GM12864 (cell line): ENCODE measurements at places on chromosomes 11 and 22.

GRCh38 chr11:119525180-119525866 is 102.4 kb upstream of the THY1 start:
- DNase-seq, result no peak

GRCh38 chr11:34416766-34417165 is 22.0 kb upstream of the CAT start:
- DNase-seq, result no peak

- DNase-seq, result no peak
These were observed 2.5 kb upstream of the MDK start for GRCh38 chr11:46378811-46379481.

DNA sequence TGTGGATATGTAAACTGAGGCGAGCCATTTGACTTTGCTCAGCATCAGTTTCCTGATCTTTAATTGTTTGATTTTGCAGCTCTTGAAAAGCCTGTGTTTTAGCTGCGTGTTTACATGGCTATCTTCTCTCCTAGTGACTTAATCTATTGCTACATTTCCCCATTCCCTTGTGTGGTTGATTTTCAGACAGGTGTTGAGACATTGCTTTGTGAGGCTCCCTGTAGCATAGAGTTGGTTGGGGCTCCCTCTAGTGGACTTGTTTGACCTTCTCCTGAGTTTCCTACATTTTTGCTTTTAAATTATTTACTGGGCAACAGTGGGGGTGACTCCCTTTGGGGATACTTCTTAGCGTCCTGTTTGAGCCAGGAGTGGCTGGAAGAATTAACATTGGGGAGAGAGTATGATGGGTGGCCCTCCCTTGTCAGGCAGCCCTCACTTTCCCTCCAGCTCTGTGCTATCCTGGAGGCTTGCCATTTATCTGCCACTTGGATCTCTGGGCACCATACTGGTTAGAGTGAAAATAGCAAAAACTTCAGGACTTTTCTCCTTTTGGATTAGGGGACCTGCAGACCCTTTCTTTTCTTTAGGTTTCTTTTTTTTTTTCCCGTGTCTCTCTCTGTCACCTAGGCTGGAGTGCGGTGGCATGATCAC is 9.2 kb upstream of the CBL start:
- DNase-seq, result peak; percentile 59

- DNase-seq, result no peak
These were observed 48.8 kb downstream of the FBLN1 start for GRCh38 chr22:45551310-45552016.

GRCh38 chr11:131447898-131448297 is 77.5 kb downstream of the NTM start:
- no peak for DNase-seq

DNA sequence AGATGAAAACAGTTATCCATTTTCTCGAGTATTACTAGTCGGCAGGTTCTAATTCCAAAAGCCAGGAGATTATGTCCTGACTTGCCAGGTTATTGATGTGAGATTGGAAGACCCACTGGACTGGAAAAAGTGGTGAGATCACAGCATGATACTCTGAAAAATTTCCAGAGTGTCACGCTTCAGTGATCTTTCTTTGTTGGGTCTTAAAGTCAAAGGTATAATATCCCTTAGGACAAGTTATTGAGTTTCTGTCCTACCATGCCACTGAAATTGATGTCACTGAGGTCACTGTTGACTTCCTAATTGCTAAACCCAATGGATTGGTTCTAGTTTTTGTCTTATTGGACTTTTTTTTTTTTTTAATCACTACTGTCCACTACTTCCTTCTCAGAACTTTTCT is 104.5 kb upstream of the GRAMD1B start:
- DNase-seq, result no peak

- DNase-seq, result no peak
These were observed 739 bp downstream of the ZMAT5 start for GRCh38 chr22:29765905-29766631.

DNA sequence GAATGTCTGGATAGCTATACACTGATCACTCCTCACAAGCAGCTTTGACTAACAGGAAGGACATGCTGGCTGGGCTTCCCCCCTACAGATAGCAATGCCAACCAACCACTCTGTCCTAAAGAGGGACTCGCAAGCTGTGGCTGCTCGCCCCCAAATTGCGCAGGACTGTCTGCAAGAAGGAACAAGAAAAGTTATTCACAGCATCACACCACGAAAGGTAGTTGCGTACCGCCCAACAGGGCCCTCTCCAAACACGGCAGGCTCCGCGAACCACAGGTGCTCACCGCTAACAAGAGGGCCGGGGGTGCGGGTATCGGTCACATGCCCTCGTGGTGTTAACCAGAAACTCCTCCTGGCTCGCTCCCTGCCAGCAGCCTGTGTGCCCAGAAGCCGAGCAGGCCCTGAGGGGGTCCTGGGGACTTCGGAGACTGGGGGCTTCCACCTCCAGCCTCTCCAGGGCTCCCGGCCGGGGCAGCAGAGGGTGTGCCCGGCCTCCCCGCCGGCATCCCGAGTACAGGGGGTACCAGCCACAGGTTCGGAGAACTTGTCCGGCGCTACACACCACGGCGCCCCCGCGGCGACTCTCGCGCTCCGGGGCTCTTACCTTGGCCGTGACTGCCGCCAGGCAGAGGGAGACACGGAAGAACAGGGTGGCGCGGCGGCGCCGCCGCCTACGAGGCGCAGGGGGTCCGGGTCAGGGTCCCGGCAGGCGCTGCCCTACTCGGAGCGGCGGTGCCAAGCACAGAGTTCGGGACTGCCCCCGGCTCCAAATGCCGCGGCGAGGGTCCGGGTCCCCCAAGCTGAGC is 682 bp downstream of the LARGE1 start:
- DNase-seq, result no peak

DNA sequence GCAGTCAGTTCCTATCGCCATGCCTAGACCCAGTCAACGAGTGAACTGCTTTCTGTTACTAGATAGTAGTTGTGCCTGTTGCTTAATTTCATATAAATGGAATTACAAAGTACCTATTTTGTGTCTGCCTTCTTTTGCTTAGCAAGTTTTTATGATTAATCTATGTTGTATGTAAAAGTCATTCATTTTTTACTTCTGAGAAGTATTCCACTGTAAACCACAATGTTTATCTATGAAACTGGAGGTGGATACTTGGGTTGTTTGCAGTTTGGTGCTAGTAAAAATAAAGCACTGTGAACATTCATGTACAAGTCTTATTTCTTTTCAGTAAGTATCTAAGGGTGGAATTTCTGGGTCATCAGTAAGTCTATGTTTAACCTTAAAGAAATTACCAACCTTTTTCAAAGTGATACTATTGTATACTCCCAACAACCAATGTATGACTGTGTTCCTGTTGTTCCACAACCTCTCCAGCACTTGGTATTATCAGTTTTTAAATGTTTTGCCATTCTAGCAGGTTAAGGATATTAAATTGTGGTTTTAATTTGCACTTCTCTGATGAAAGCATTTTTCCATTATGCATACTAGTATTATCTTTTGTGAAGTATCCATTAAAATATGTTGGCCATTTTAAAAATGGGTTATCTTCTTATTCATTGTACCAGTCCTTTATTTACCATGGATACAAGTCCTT is 68.2 kb downstream of the DNAJC24 start:
- DNase-seq, result no peak

- no peak for DNase-seq
These were observed 96.9 kb upstream of the ANO1 start for GRCh38 chr11:69981119-69981784.

GRCh38 chr11:46293066-46293465 is 15.6 kb downstream of the CREB3L1 start:
- no peak for DNase-seq

DNA sequence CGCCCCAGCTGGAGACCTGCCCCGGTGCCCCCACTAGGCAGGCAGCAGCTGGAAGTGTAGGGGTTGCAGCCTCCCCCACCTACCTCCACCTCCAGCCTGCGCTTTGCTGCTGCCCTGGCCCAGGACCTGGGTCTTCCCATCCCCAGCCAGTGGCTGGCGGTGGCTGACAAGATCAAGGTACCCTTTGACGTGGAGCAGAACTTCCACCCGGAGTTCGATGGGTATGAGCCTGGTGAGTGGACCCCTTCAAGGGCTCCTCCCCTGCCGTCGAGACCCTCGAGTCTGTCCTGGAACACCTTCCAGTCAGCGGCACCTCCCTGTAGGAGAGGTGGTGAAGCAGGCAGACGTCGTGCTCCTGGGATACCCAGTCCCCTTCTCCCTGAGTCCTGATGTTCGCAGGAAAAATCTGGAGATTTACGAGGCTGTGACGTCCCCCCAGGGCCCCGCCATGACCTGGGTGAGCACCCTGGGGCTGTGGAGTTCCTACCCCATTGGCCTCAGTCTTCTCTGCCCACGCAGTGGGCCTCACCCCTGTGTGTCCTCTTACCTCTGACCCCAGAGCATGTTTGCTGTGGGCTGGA is 4.4 kb downstream of the PGGHG start:
- no peak for DNase-seq

DNA sequence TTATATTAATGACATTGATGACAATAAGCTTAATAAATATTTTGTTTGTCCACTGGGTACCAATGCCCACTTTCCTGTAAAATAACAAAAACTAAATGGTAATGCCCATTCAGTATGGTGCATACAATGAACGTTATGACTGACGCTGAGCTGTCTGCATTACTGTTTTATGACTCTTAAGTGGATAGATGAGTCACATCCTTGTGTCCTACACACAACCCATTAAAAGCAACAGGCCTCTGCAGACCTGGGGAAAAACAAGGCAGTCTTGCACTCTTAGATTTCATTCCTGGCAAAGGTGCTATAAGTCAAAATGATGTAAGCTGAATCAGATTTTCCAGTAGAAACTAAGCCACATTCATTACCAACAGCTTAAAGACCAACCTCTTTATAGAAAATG is 176.3 kb upstream of the TMEM45B start:
- DNase-seq, result no peak

GRCh38 chr11:32610797-32611352 is 27.2 kb downstream of the EIF3M start:
- no peak for DNase-seq

GRCh38 chr22:19942157-19943081 is 801 bp upstream of the TXNRD2 start:
- DNase-seq, result no peak

DNA sequence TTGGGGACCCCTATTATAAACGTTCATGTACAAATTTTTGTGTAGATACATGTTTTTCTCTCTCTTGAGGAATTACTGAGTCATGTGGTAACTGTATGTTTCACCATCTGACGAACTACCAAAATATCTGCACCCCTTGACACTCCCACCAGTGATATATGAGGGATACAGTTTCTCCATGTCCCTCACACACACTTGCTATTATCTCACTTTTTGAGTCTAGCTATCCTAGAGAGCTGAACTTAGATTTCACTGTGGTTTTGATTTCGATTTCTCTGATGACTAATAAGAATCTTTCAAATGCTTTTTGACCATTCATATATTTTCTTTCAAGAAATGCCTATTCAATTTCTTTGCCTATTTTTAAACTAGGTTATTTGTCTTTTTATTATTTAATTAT is 200.2 kb downstream of the PGR start:
- no peak for DNase-seq

DNA sequence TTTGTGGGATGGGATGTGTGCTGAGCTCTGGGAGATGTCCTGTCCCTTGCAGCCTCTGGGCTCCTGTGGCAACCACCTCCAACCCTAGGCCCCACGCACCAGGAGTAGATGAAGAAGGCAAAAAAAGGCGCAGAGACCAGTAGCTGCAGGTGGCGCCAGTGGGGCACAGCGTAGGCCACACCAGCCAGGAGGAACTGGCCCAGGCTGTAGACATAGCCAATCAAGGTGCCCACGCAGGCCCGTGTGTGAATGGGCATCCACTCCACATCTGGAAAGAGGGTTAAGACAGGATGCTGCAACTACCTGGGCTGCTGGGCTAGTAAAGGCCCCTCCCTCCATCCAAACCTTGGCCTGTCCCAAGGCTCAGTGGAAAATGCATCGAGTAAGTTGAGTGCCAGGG is 3.0 kb downstream of the SLC22A6 start:
- no peak for DNase-seq
